Stimulated activated CD8-positive, alpha-beta memory T cell treated with anti-CD3 and anti-CD28 coated beads, Interleukin-4, amount 100 ng/mL, for 1 hour (primary cell): ENCODE measurements at places on chromosomes 7 and 10.

DNA sequence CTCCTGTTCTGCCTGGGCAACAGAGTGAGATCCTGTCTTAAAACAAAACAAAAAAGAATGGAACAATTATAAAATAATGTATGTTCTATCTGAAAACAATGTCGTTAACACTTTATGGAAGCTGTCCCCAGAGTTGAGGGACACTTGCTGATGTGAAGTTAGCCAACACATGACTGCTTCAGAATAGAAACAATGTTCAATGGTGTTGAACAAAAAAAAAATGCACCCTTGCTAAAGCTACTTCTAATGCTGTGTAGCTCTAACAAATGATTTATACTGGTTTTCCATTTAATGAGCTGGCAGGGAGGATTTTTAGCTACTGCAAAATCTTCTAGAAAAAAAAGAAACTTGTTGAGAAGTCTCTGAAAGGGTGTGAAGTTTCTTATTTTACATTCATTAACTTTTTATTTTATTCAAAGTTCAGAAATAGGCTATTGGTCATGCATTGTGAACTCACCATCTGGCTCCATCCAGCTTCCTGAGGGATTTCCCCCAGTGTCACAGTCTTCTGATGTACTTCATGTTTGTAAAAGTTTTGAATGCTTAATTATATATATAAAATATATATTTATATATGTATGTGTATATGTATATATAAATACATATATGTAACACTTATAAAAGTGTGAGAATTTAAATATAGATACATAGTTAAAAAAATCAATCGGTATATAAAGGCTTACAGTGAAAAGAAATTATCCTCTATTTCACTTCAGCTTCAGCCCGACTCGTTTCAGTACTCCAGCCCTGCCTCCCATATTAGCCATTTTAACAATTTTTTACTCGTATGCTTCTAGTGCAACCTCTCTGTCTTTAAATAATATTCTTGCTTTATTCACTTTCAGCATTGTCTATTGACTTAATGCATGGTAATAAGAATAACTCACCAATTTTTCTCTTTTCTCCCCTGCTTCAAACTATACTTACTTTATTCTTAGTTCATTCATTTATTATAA lies 35.0 kb downstream of the HDAC9 start:
- DNase-seq = no peak

- no peak for DNase-seq
Measured at GRCh38 chr7:30556840-30557239, 37.8 kb upstream of the GARS1 start.

- DNase-seq = no peak
Measured at GRCh38 chr7:108629651-108630400, 60.2 kb downstream of the DNAJB9 start.

DNA sequence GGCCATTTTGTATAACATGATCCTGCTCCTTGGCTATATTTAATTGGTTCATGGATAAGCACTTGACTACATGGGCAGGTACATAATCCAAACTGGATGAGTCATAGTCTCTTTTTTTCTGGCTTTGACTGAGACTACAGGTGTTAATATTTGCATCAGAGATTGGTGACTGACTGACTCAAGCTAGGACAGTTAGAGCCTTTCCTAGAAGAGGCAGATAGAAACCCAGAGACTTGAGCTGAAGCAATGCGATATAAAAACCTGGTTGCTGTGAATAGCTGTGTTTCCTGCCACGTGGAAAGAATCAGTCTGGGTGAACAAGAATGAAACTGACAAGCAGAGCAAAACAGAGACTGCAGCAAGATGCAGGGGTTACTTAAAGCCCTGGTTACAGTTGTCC lies 81.0 kb downstream of the SAMD9 start:
- DNase-seq = no peak

GRCh38 chr10:127378628-127379027 lies 170.5 kb upstream of the NPS start:
- no peak for DNase-seq

- no peak for DNase-seq
Measured at GRCh38 chr7:30805931-30806330, 34.7 kb downstream of the MINDY4 start.

GRCh38 chr10:124292911-124293615 lies 125.7 kb downstream of the OAT start:
- no peak for DNase-seq

- DNase-seq = peak; percentile 56
Measured at GRCh38 chr10:12710594-12711349, 290.7 kb downstream of the CCDC3 start.

DNA sequence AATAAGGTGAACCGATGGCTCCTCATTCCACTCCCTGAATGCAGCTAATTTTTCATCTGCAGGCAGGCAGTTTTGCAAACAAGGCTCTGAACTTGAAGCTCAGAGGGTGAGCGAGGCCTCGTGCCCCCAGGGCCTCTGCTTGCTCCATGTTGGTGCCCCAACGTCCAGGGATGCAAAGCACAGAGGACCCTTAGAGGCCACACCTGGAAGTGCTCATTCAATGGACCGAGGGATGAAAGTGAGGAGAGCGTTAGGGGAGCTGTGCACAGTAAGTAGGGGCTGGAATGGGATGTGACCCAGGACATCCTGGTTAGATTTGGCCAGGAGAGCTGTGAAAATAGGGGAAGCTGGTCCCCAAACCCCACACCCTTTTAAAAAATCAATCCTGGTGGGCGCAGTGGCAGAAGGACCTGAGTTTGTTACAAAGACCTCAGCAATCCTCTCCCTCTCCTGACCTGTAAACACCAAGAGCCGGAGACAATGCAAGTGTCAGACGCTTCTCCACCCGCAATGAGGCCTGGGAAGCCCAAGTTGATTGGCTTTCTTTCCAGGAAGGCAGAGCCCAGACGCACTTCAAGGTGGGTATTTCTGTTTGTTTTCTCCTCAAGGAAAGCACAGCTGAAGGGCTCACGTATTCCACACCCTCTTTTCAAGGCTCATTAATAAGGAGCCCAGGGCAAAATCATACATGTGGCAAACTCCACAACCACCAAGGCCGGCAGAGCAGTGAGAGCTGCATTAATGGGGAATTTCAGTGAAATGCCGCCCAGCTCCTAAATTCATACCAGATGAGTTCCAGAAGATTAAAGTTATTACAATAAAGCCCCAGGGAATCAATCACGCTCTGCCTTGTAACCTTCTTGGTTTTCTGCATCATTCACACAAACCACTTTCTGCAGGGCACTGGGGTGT lies 14.1 kb upstream of the CXCL12 start:
- DNase-seq = no peak

- no peak for DNase-seq
Measured at GRCh38 chr7:131525820-131526219, 30.6 kb downstream of the PODXL start.

- DNase-seq = no peak
Measured at GRCh38 chr7:2018569-2019460, 213.9 kb downstream of the MAD1L1 start.

DNA sequence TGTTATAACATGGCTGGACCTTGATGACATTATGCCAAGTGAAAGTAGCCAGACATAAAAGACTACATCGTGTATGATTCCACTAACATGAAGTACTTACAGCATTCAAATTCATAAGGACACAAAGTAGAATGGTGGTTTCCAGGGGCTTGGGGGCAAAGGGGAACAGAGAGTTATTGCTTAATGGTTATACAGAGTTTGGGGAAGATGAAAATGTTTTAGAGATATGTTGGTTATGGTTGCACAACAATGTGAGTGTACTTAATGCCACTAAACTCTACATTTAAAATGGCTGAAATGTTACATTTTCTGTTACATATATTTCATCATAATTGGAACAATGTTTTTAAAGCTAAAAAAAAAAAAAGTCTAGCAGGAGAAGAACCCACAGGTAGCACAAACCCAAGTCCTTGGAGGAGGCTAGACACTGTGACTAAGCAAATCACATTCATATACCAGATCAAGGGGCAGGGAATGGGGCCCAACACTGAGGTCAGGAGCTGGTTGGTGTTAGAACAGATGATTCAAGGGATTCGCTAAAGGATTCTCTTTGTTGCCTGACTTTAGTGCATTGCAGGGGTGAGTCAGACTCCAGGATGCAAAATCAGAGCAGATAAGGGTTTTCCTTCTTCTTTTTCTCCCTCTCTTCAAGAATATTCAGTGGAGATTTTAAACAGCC lies 25.1 kb upstream of the AOAH start:
- DNase-seq = no peak

DNA sequence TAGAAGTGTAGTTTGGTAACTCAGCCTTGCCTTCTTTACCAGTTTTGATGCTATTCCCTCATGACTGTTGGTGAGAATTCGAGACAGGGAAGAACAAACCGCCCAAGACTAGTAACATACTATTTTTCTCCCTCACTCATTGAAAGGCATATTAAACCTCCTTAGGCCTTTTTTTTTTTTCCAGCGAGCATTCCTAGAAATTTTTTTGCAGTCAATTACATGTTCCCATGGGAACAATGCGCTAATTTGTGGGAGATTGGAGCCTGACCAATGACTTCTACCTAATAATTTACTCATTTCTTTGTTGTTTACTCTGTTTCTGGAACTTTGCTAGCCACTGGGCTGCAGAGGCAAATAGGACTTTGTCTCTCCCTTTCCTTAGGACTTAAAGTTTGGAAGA lies 6.0 kb downstream of the VPS50 start:
- no peak for DNase-seq

- no peak for DNase-seq
Measured at GRCh38 chr7:36638140-36638539, 86.2 kb downstream of the AOAH start.

DNA sequence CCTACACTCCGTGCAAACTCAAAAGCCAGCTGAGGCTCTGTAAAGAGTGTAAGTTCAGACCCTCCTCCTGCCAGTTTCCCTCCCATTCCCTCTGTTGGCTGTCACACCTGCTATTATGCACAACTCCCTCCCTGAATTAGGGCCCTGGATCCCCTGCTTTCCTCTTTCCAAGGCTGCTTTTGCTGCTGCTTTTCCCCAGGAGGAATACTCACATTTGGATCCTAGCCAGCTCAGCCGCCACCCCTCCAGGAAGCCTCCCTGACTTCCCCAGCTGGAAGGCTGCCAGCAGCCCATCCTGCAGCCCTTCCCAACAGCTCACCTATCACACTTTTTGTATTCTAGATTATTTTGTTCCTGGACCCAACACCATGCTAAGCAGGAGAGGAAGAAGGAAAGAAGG lies 40.9 kb upstream of the WDR11 start:
- DNase-seq = no peak

DNA sequence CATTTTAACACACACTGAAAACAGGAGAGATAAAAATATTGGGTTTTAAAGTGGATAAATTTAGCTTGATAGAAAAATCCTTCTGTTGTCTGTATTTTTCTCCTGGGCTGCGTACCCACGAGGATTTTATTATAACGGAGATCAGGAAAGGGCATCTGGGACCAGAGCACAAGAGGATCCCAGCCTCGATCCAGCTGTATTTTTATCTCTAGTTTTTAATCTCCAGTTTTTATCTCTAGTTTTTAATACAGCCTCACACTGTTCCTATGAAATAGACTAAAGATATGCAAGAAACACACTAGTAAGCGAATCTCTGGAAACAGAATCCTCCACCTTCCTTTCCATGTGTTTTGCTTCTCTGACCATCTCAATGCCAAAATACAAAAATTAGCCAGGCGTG lies 295.2 kb downstream of the FRMD4A start:
- DNase-seq = no peak

- DNase-seq = no peak
Measured at GRCh38 chr7:17371671-17372524, 73.4 kb downstream of the AHR start.

- no peak for DNase-seq
Measured at GRCh38 chr7:52271703-52272102, 763.7 kb upstream of the POM121L12 start.

GRCh38 chr7:43248553-43248952 lies 136.1 kb downstream of the HECW1 start:
- no peak for DNase-seq

DNA sequence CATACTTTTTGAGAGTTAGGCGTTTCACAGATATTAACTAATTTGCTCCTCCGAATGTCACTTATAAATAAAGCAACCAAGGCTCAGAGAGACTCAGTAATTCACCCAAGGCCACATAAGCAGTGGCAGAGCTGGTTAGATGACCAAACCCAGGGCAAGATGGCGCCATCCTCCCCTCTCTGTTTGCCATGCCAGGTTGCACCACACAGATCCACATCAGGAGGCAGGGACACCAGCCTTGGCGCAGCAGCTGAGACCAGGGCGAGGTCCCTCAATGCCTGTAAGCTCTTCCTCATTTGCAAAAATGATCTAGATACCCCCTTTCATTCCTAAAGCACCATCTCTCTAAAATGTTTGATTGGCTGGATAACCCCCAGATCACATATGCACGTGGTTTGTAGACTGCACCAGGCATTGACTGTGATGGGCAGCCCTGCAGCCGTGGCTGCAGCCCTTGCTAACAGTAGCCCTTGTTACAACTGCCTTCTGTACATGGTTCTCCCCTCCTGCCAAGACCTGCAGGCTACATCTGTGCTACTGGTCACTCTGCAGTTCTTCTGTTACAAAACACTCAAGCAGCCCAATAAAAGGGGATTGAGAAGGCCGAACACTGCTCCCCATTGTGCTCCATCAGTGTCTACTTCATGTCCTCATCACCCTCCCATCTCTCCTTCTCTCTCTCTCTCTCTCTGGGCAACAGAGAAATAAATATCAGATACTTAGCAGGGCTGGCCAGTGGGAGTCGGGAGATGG lies 298.6 kb downstream of the PRPF18 start:
- DNase-seq = no peak

GRCh38 chr7:50146692-50147091 lies 53.6 kb upstream of the ZPBP start:
- no peak for DNase-seq

DNA sequence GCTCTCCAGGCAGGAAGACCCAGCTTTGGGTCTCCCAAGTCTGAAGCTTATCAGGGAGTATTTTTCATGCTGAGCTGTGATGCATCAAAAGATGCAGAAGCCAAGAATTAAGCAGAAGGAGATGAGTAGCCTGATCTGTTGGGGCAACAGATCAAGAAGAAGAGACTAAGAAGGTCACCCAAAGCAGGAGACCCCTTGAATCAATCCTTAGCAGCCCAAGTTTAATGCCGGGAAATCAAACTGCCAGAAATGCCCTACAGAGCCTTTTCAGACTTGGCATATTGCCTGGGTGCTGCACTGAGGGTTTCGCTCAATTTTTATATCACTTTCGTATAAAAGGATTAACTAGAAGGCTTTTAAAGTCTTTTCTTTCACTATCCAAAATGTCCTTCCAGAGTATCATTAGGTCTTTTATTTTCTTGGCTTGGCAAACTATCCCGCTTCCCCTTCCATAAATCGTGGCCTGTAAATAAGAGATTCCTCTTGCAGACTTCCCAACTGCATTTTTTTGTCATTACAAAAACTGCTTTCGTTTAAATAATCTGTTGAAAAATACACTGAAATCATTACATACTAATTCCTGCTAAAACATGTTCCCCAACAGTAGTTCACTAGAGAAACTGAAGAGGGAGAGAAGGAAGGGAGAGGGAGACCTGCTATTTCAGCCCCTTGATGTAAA lies 49.0 kb upstream of the STK17A start:
- no peak for DNase-seq
